ENCODE measurements at places on chromosomes 1 and 21.

GRCh38 chr1:200290010-200290685 is 119.7 kb downstream of the ZNF281 start:
- DNase-seq: no peak

DNA sequence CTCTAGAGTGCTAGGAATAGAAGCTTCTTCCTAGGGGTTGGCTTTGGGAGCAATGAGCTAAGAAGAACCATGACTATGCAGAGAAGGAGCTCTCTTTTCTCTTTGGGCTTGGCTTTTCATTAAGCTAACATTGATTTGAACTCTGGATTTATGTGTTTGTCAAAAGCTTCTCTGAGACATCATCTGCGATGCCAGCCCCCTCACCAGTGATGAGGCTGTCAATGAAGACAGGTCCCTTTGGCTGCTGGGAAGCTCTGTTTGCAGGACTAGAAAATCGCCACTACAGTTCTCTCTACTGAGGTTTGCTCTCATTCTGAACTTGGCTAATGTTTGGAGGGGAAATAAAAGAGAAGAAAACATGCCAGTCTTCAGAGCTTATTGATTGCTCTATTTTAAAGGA is 185.0 kb downstream of the PCP4 start:
- no peak for DNase-seq

DNA sequence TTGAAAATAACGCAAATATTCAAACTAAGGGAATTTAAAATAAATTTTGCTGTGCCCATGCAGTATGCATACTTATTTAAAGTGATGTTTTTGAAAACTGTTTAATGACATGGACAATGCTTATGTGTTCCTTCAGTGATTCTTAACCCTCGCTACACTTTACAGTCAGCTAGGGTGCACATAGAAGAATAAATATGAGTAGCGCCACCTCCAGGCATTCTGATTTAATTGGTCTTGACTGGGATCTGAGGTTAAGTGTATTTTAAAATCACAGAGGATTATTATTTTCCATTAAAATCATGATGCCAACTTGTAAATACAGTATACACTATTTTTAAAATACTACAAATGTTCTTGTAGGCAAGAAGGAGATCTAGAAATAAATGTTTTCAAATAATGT is 373.5 kb upstream of the ADGRL4 start:
- DNase-seq: no peak

GRCh38 chr1:3663999-3664699 is 11.8 kb downstream of the TP73 start:
- no peak for DNase-seq

DNA sequence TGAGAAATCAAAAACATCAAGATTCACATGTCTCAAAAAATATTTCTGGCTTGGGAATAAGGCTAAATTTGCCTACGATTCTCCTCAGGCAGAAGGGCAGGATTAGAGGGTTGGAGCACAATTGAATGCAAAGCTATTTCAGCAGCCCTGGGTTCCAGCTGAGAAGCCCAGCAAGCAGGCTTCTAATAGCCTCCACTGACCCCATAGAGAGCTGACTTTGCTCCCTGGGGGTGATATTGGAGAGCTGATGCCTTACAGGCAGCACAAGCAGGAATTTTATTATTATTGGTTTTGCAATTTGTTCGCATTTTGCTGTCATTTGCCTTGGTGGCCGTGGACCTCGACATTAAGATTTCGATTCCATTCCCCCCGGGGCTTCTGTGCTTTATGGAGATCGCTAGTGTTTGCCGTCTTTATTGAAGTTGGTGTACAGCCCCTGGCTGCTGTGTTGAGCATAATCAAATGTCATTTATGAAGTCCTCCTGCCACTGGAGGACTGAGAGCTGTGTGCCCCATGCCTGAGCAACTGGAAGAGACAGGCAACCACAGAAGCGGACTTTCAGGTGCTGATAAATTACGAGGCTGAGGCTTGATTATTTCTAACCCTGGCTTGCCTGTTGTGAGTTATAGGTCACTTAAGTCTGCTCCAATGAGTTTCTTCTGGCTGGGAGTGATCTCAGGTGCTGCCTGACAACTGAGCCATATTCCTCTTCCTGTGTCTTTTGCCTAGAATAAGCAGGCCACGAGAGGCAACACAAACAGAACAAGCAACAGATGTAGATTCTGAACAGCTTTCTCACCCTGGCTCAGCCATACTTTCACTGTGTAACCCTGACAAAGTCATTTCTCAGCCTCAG is 518.4 kb upstream of the CAMK1G start:
- DNase-seq: no peak

DNA sequence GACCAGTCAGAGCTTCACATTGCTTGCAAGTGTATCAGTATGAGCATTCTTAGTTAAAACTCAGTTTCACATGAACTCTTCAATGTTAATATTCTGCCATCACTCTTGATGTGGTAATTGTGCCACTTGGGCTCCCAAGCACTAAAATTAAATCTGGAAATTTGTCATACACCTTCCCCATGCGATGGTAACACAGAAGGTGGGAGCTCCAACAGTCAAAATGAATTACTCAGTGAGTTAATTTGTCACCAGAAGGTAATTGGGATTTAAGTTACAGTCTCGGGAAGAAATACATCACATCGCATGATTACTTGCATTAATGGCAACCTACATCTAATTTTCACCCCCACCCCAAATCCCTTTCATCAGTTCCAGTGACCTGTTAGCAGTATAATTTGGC is 376.5 kb upstream of the DAB1 start:
- DNase-seq: no peak

- no peak for DNase-seq
Observed at GRCh38 chr1:975896-976683, 5.8 kb downstream of the PERM1 start.

DNA sequence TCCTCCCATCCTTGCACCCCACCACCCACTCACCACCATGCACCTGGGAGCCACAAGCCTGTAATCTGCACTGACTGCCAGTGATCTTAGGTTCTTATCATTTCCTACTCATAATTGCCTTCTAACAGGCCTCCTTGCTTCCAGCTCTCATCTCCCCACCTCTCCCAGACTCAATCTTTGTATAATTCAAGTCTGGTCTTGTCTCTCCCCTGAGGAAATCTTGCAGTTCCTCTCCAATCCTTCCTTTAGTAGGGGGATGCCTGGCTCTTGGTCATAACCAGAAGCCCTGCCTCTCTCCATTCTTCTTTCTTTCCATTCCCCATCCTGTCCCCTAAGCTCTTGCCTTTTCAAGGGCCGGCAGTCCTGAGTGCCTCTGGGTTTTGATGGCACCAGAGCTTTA is 27.8 kb downstream of the PIGM start:
- DNase-seq: no peak

DNA sequence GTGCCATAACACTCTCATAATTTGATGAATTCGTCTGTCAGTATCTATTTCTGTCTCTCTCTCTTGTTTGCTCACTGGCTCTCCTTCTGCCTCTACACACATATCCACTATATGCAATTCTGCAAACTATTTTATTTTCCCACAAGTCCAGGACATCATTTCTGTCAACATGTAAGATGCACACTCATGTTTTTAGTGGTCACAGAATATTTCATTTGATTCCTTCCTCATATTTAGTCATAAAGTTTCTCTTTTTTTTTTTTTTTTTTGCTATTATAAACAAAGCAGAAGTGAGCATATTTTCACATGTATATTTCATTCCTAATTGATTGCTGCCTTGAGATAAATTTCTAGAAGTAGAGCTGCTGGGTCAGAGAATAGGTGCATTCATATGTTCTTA is 165.3 kb downstream of the PGBD5 start:
- DNase-seq: no peak

GRCh38 chr1:4614371-4615137 is 39.9 kb upstream of the AJAP1 start:
- no peak for DNase-seq

GRCh38 chr1:65341381-65341780 is 32.0 kb downstream of the DNAJC6 start:
- DNase-seq: no peak

- no peak for DNase-seq
Observed at GRCh38 chr1:155909894-155910293, 1.3 kb downstream of the RIT1 start.

DNA sequence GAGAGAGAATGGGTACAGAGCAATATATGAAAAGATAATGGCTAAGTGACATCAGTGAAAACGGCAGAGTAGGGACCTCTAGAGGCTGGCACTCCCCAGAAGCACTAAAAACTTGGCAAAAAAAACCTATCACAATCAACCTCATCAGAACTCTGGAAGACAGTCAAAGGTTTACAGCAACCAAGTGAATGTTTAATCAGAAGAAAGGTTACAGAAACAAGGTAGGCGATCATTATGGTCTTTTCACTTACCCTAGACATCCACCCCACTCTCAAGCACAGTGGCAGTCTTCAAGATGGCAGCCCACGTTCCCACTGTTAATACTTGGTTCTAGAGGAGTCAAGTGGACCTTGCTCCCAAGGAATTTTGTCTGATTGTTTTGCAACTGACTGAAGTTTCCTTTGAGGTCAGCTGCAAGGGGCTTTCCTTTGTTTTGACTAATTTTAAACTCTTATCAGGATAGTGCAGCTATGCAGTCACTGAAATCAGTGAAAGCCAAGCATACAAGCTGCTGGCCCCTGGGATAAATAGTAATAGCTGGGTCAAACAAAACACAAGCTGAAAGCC is 7.2 kb downstream of the KIFAP3 start:
- no peak for DNase-seq

GRCh38 chr21:33117101-33117888 is 47.4 kb downstream of the OLIG1 start:
- DNase-seq: no peak

- no peak for DNase-seq
Observed at GRCh38 chr1:198545156-198545555, 4.7 kb upstream of the ATP6V1G3 start.

DNA sequence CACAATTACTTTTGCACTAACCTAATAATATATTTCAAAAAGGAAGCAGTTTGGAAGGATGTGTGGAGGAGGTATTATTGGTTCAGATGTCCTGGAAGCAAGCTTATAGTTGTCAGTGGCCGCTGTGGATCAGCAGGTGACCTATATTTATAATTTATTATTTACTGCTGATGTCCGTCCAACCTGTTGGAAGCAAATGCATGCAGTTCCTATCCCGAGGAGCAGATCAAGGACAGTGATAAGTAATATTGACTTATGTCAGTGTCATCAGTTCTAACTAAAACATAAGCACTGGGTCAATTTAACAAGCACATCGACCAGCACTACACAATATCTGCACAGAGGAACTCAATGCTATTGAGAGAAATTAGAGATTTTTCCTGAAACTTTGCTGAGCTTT is 270.1 kb downstream of the BRINP2 start:
- no peak for DNase-seq

GRCh38 chr1:39905172-39905571 is 3.5 kb upstream of the MYCL start:
- DNase-seq: no peak

DNA sequence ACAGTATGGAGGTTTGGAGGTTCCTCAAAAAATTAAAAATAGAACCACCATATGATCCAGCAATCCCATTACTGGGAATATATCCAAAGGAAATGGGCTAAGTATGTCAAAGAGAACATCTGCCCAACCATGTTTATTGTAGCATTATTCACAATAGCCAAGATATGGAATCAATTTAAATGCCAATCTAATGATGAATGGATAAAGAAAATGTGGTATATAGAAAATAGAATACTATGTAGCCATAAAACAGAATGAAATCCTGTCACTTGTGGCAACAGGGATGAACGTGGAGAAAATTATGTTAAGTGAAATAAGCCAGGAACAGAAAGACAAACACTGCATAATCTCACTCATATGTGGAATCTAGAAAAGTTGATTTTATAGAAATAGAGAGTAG is 201.7 kb upstream of the AJAP1 start:
- no peak for DNase-seq

DNA sequence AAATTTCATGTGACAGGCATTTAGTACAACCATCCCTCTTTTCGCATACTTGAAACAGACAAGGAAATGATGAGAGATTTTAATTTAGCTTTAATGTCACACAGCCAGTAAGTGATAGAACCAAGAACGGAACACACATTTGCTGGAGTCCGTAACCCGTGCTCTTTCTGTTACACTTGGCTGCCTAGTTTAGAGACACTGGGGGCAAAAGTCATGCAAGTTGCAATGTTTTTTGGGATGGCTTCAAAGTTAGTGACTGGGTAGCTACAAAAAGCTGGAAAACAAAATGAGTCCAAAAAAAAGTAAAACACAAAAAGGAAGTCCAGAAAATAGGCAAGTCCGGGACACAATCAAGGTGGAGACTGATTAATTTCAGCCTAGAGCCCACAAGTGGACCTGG is 5.9 kb downstream of the NID1 start:
- DNase-seq: no peak

DNA sequence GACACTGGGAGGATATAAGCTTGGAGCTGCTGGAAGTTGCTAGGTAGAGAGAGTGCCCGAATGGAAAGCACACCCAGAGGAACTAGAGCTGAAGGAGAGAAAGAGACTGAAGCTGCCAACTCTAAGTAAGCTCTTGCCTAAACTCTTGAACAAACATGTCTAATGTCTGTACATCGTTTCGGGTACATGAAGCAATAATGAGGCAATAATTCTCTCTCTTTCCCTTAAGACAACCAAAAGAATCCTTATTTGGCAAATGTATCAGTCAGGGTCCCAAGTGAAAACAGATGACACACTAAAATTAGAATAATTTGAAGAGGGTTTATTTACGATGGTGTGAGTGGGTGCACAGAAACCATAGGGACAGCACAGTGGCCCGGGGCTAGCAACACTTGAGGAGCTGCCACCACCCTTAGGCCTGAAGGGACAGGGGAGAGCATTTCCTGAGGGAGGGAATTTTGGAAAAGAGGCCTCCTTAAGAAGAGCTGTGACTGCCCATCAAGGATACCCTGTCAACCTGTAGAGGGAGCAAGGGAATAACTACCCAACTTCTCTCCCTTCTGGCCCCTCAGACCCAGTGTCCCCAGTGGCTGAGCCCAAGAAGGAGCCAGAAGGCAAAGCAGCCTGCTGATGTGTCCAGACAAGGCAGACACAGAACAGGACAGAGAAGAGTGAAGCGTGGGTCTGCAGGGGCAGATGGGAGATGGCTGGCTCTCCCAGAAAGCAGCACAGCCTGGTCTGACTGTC is 36.1 kb upstream of the KHDRBS1 start:
- DNase-seq: no peak

DNA sequence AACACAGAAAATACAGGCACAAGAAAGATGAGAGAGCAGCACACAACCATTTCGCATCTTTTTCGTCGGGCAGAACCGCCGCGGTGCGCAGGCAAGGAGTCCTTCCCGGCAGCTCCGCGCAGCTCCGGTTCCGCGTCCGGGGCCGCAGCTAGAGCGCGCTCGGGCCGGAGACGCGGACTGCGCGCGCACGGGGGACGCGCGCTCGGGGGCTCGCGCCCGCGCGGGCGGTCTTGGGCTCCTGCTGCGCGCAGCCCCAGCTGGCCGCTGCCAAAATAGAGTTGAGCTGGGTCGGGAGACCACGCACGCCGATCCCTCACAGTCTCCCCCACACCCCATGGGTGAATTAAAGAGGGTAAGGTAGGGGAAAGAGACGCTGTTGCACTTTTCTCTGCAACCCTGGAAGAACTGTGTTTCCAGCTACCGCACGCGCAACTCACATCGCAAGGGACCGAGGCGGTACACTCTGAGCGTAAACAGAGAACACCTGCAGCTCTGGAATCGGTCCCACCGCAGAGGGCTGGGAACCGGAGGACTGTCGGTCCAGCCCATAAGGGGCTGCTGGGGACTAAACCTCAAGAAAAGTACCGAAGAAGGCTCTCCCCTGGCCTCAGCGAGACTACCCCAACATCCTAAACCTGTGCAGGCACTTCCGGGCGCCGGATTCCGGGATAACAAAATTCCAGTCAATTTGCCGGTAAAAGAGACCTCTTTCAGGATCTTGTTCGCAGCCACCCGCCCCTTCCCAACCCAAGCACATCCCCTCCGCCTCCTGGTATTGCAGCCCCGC is 1.7 kb downstream of the NR5A2 start:
- DNase-seq: no peak

- DNase-seq: no peak
Observed at GRCh38 chr1:1559066-1559465, 15.6 kb downstream of the SSU72 start.
